ENCODE measurements at places on chromosomes 7 and 10.

- DNase-seq, result no peak
Measured at GRCh38 chr7:12235970-12236369, 24.9 kb downstream of the TMEM106B start.

DNA sequence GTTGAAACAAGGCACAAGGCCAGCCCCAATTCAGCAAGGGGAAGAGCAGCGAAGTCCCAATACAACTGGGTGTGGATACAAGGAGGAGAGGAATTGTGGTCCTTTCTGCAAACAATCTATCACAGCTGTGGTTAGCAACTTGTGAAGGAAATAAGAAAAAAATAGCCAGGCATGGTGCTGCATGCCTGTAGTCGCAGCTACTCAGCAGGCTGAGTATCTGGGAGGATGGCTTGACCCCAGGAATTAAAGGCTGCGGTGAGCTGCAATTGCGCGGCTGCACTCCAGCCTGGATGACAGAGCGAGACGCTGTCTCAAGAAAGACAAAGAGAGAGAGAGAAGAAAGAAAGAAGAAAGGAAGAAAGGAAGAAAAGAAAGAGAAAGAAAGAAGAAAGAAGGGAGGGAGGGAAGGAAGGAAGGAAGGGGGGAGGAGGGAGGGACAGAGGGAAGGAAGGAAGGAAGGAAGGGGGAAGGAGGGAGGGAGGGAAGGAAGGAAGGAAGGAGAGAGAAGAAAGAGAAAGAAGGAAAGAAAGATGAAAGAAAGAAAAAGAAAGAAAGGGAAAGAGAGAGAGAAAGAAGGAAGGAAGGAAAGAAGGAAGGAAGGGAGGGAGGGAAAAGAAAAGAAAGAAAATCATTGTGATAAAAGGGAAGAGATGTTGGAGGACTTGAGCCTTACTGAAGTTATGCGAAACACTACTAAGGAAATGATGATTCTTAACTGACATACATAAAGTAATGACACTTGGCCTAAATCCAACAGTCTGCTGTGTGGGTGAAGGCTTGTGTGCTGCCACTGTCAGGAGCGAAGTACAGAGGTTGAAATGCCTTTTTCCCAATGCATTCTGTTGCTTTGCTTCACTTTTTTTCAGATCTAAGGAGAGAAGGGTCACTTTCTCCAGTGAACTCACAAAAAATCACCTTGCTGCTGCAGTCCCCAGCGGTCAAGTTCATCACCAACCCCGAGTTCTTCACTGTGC lies 117.0 kb upstream of the STK17A start:
- peak; percentile 9 for DNase-seq

GRCh38 chr10:63058236-63058635 lies 74.9 kb upstream of the NRBF2 start:
- no peak for DNase-seq

DNA sequence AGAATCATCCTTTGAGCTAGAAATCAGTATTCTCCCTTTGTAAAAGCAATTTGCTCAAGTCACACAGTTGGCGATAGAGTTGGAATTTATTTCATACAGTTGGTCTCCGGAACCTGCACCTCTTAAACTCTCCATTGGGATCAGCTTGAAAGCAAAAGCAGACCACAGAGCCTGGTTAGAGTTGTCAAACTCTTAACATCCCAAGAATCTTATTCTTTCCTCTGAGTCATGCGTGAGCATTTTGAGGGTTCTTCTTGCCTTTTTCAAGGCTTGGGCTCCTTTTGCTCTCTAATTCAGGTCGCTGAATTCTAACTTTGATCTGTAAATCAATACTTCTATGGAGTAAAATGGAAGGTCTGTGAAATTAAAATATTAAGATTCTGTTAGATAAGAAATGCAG lies 19.6 kb upstream of the SCIN start:
- DNase-seq, result no peak

- DNase-seq, result no peak
Measured at GRCh38 chr10:21002091-21002878, 105.2 kb upstream of the NEBL start.

GRCh38 chr7:114504586-114504985 lies 90.0 kb downstream of the FOXP2 start:
- no peak for DNase-seq

- DNase-seq, result no peak
Measured at GRCh38 chr7:114450431-114450830, 35.8 kb downstream of the FOXP2 start.

- DNase-seq, result no peak
Measured at GRCh38 chr10:15491856-15492642, 121.0 kb upstream of the FAM171A1 start.

DNA sequence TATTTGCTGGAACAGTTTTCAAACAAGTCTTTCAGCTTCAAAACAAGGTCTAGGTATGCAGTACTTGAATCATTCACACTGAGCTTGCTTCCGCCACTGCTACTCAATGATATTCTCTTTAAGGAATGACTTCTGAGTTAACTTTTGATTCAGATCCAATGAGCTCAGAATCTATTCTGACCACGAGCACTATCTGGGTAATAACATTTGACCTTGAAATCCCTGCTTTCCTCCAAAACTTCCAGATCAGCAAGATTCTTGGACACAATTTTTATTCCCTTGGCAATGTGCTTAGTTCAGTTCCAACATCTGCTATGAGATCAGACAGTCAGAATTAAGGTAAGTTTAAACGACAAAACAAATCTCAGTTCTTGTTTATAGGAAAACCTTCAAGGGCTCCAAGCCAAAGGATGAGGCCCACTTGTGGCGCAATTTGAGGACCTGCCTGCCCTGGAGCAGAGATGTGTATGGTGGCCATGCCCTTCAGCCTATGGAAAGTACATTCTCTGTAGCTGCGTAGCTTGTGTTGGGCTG lies 87.2 kb downstream of the RNF216 start:
- no peak for DNase-seq

DNA sequence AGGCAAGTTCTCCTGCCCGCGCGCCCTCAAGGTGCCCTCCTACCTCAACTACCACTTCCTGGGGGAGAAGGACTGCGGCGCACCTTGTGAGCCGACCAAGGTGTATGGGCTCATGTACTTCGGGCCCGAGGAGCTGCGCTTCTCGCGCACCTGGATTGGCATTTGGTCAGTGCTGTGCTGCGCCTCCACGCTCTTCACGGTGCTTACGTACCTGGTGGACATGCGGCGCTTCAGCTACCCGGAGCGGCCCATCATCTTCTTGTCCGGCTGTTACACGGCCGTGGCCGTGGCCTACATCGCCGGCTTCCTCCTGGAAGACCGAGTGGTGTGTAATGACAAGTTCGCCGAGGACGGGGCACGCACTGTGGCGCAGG lies 1.4 kb downstream of the FZD1 start:
- no peak for DNase-seq

DNA sequence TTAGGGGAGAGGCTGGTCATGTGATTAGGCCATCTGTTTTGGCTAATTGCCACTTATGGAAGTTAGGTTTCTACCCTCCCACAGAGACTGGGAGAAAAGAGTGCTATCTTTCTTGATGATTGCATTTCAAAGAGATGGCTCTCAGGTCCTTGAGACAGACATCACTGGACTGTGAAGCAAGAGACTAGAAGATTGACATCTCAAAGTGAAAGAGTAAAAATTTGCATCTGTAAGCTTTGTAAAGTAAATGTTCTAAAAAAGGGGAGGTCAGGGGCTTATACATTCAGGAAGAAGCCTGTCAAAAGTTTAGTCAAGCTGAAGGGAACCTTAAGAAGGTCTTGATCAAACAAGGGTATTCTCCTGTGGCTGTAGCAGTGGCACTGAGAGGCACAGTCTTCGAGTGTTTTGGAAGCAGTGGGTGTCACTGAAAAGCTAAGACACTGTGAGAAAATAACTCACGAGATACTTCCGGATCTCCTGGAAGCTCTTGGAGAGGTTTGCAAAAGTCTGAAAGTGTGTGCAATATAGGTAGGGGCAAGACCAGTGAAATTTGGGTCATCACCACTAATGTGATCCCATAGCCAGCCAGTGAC lies 342.1 kb downstream of the PHF14 start:
- DNase-seq, result no peak

- no peak for DNase-seq
Measured at GRCh38 chr7:11428877-11429581, 403.0 kb downstream of the THSD7A start.

DNA sequence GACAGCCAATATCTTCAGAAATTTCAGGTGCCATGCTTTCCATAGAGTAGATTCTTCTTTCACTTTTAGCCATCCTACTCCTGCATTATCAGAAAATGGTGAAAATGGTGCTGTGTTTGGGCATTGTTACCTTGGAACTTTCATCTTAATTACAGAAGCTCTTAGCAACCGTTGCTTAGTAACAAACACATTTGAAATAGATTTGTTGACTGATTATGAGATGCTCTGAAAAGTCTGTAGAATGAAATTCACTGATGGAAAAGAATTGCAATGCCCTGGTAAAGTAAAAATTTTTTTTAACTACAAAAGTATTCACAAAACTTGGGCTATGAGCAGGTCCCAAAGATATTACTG lies 249.3 kb upstream of the NEBL start:
- DNase-seq, result peak; percentile 8

- no peak for DNase-seq
Measured at GRCh38 chr7:122902751-122903495, 16.7 kb upstream of the CADPS2 start.

- no peak for DNase-seq
Measured at GRCh38 chr7:40836218-40836617, 701.4 kb downstream of the SUGCT start.

GRCh38 chr7:94492601-94493000 lies 17.0 kb upstream of the CASD1 start:
- DNase-seq, result no peak

DNA sequence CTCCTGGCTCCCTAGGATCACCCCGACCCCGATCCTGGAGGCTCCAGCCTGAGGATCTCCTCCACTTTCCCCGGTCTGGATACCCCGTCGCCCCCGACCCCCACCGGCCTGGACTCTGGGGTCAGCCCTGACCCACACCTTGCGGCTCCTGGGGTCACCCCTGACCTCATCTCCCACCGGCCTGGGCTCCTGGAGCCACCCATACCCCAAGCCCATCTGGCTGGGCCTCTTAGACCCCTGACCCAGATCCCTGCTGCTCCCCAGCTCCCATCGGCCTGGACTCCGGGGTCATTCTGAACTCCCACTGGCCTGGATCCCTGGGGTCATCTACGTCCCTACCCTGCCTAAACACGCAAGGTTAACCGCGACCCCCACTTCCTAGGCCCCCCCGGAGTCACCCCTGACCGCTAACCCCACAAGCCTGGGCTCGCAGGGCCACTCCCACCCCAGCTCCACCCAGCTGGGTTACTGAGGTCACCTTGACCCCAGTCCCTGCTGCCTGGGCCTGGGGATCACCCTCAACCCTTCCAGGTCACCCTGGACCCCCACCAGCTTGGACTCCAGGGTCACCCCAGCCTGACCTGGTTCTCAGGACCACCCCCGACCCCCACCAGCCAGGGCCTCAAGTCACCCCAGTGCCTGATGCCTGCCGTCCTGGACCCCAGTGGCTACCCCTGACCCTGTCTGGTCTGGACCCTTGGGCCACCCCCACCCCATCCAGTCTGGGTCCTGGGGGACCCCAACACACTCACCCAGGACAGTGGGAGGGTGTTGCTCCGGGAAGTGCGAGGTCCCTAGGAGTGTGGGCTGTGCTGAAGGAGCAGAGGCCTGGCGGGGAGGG lies 1.2 kb downstream of the FOXK1 start:
- DNase-seq, result no peak

GRCh38 chr7:113504142-113504541 lies 385.8 kb upstream of the SMIM30 start:
- DNase-seq, result no peak

- DNase-seq, result no peak
Measured at GRCh38 chr10:113493195-113493594, 59.7 kb upstream of the HABP2 start.

- no peak for DNase-seq
Measured at GRCh38 chr10:14500172-14500765, 169.5 kb upstream of the FRMD4A start.

- no peak for DNase-seq
Measured at GRCh38 chr10:31578951-31579350, 259.9 kb downstream of the ZEB1 start.

- no peak for DNase-seq
Measured at GRCh38 chr7:3065724-3066143, 22.1 kb upstream of the CARD11 start.

DNA sequence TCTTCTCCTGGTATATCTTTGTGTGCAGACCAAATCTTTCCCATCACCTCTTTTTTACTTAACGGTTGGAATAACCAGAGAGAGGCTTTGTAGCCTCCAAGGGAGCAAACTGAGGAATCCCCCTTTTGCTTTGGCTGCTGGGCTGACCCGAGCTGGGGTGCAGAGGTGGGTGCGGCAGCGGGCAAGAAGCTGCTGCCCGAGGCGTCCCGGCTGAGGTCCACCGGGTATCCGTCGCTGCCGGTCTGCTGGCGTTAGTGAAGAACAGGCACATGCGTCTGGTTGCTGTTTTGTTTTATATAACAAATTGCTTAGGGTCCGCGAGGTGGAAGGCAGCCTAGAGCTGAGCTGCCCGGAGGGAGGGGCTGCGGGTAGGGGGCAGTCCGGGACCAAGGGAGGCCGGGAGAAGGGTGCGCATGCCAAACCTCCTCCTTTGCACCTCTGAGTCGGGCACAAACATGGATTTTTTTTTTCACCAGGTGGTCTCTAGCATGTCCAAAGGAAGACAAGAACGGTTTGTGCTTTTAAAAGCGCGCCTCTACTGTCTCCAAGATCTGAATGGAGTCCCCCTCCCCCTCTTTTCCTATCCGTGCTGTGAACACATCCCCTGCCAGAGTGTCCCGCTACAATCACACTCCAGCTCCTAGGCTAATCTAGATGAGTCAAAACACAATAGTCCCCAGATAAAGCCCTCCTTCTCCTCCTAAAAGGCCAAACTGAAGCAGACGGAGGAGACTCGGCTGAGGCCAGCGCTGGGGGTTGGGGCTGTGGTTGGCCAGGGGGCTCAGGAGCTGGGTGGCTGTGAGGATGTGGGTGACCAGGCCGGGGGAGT lies 6.8 kb upstream of the GATA3 start:
- no peak for DNase-seq

All from NCI-H1105 treated with DMSO at 0.1 percent for 48 hours (cell line).